AG04450 (cell line): ENCODE measurements at places on chromosomes 12 and 14. TPM values are rescaled to one million over a fixed set of nuclear protein-coding genes. Genes with fewer than 3 reads are reported as not detected.

CELA1 gene
- 0.74 and 0.79 TPM in 2 replicates for polyA plus RNA-seq

NR1H4 gene
- polyA plus RNA-seq: not detected in 2 replicates

RPL10L gene
- not detected in 2 replicates for polyA plus RNA-seq

- no peak for DNase-seq
Measured at GRCh38 chr12:14643251-14643650, 53.1 kb downstream of the GUCY2C start.

DNA sequence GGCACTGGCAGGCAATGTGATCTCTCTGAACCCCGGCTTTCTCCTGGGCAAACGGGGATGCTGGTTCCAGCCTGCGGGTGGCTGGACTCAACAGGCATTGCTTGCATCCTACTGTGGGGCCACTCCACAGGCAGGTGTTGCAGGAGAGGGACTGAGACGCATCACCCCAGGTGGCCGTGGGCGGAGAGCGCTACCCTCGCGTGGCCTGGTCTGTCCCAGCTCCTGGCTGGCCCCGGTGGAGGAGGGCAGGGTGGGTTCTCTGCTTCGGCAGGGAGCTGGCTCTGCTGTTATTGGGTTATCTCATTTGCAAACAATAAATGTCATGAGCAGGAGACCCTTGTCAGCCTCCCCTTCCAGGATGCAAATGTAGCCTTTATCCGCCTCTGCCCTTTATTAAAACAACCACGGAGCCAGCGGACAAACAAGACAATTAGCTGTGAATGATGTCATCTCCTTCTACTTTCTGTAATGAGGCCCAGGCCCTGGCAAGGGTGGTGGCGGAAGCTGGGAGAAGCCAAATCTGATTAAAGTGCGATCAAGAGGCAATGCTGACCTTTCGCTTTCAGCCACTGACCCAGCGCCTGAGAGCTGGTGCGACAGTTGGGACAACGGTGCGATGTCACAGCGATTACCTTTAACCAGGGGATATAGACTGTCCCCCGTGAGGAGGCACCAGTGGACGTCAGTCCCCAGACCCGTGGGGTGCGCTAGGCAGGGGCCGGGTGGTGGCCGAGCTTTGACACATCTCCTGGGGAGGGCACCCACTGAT is 161.8 kb downstream of the KIF26A start:
- DNase-seq: no peak

DNA sequence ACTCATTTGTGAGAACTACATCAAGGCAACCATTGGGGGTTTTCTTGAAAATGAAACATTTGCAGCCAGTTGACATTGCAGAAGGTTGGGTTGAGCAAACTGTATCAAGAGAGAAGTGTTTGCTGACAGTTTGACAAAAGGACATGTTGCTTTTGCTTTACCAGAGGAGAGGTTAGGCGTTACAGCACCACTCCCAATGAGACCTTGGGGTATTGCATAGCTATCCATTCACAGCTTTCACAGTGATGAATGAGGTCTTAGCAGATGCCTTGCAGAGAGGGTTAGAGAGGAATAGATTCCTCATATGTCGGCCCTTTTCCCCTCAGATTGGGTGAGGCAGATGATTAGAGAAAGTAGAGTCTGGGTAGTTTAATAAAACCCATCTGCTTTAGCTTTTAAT is 988.9 kb upstream of the FLRT2 start:
- no peak for DNase-seq

- DNase-seq: no peak
Measured at GRCh38 chr14:81123811-81124210, 96.9 kb downstream of the GTF2A1 start.

DNA sequence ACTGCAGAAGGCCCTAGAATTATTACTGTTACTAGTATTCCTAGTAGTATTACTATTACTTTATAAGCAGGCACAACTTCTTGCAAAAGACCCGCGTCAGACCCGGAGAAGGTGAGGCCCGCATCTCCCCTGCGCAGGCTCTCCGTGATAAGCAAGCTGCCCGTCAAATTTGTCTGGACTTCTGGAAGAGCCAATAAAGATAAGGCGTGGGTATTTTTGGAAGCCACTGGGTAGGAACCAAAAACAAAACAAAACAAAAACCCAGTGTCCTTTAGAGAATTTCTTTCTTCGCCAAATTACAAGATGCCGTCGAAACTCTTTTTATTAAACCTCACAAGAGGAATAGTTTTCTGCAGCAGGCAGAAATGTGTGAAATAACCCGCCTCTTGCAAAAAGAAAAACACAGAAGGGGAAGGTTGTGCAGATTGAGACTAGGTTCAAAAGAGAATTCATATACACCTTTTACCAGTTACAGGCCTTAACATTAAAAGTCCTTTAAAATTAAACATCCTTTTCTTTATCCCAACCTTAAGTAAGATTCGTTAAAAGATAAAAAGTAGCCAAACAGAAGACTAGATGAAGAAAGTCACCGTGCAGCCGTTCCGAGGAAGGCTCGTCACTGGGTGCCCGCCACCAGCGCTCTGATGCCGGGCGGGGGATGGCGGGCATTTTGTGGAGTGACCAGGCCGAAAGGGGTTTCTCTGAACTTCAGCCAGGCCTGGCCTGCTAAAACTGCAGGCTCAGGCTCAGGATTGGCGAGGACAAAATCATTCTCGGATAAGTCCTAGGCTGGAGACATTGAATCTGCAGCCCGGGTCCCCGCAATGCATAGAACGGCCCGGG is 1.6 kb downstream of the TBX5 start:
- no peak for DNase-seq

DNA sequence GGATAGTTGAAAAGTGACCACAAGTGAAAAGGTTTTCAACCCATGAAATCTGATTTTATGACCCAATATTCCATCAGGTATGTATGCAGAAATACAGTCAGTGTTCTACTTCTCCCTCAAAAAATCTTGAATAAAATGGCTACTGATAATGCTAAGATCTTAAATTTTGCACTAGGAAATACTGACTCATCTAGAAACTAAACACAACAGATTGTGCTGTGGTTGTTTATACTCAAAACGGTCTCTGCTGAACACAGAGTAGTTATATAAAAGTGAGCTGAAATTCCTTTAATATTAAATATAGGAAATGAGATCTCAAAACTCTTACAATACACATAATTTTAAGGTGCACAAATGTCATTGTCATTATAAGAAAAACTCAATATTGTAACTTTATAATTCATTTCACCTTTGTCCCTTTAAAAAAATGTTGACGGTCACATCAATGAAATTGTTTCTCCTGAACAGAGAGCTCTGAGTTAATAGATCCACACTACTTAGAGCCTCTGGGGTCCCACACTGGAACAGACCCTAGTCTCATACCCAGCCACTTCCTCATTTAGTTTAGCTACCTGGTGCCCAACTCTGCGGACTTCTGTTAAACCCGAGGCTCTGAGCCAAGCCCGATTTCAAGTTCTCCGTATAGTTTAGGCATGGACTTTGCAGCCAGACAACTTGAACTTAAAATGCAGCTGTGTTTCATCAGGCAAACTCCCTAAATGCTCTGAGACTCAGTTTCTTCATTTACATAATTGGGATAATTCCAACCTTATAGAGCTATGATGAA is 9.3 kb downstream of the COCH start:
- DNase-seq: peak; percentile 8

DNA sequence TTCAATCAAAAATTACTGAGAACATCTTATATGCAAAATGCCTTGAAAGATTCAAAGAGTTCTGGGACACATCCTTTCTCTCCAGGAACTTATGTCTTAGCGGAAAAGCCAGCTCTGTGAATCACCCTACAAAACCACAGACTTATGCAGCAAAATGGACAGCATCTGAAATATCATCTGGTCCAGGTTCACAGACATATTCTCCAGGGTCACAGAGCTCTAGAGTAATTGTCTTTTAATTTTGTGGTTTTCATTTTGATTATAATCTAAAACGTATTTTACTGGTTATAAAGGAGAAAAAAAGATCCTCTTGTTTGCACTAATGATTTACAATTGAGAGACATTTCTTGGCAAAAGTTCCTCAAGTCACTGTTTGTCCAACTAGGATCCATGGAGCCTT is 246.2 kb downstream of the MSRB3 start:
- no peak for DNase-seq

- no peak for DNase-seq
Measured at GRCh38 chr12:22287776-22288621, 46.5 kb downstream of the ST8SIA1 start.

DNA sequence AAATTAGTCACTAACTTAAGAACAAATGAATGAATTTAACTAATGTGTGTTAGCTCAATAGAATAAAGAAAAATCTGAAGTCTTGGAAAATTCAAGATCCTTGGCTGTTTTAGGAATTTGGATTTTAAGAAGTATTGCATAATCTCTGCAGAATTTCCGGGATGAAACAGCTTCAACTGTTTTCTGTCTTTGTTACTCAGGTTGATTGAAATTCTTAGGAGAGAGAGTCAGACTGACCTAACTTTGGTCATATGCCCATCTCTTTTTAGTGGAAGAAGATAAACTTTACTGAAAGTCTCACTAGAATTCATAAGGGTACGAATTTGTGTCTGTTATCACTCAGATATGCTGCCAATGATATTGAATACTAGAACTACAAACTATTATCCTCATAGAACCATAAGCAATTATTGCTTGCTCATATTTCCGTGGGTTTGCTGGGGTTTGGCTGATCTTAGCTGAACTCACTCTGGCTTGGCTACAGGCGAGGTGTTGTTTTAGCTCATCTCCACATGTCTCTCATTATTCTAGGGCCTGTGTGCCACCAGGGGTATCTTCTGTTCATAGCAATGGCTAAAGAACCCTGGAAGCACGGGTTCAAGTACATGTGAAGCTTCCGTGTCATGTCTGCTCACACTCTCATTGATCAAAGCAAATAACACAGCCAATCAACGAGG is 257.4 kb upstream of the NOVA1 start:
- DNase-seq: no peak

DNA sequence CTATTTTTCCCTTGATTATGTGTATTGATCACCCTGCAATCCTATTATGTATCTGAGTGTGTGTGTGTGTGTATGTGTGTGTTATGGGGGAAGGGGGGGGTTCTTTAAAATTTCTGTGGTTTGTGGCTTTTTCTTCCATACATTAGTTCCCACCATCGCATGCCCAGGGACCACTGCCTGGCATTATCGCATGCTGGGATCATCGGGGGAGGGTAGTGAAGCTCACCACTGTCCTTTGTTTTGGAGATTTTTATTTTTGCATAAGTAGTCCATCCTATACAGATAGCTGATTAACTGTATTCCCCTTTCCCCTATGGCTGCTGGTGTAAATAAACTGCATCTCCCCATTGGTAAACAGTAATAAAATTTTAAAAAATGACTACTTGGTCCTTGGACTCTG is 3.4 kb downstream of the ATXN7L3B start:
- no peak for DNase-seq

- DNase-seq: no peak
Measured at GRCh38 chr14:91158091-91158790, 44.4 kb downstream of the DGLUCY start.

DNA sequence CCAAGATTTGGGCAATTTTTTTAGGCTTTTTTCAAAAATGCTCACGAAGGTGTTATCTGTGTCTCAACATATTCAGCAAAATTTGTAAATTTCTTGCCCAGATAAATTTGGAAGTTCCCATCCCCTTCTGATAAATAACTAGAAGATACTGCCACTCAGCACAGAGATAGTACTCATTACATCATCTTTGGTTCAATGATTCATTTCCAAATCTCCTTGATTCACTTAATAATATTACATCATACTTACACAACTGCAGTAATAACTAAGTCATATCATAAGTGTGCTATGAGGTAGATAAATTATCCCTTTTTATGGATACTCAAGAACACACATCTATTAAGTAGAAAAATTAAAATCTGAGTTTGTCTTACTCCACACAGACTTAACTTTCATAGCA is 89.4 kb downstream of the RPAP3 start:
- DNase-seq: no peak

DNA sequence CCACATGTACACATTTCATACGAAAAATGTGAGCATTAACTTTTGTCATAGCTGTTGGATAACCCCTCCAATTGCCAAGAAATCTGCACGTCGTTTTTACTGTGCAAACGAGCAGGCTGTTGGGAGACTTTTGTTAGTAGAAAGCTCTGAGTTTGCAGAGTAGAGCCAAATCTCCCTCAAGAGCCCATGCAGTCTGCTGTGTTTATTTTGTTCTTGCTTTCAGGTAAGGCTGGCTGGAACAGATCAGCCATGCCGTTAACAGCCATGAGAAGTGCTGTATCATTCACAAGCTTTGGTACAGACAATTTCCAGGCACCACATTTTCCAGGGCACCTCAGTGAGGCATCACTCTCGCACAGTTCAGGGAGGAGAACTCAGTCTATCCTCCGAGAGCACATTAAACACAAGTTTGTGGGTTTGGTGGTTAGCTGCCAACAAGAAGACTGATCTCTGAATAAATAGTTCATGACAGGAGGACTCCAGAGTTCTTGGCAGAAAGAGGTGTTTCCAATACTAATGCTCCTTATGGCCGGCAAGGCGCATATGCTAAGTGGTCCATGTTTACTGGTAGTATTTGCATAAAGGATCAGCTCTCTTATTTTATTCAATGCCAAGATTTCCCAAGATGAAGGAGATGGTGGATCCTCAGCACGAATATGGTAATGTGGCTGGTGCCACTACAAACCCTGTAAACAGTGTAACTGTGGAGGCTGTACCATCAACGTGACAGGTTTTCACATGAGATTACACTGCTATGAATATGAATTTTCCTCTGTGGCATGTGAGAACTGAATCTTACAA is 30.3 kb upstream of the PELI2 start:
- DNase-seq: no peak

GRCh38 chr14:65658202-65658601 is 245.7 kb downstream of the FUT8 start:
- peak; percentile 42 for DNase-seq

DNA sequence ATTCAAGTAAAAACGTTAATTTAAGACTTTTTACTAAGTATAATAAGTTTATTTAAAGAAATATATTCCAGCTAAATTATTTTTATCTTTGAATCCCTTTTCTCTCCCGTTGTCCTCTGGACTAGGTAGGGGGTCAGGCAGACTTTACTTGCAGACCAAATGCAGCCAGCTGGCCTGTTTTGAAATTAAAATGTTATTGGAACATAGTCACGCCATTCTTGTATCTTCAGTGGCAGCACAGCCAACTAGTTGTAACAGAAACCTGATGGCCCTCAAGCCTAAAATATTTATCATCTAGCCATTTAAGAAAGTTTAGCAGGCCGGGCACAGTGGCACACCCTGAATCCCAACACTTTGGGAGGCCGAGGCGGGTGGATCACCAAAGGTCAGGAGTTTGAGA is 52.7 kb downstream of the BCAT1 start:
- no peak for DNase-seq

GRCh38 chr12:110505332-110505731 is 3.2 kb downstream of the RAD9B start:
- no peak for DNase-seq
